ENCODE measurements at places on chromosomes 2 and 18.

GRCh38 chr2:11132036-11132671 lies 23.1 kb upstream of the SLC66A3 start:
- no peak for DNase-seq

GRCh38 chr2:50724837-50725236 lies 307.1 kb downstream of the NRXN1 start:
- no peak for DNase-seq

DNA sequence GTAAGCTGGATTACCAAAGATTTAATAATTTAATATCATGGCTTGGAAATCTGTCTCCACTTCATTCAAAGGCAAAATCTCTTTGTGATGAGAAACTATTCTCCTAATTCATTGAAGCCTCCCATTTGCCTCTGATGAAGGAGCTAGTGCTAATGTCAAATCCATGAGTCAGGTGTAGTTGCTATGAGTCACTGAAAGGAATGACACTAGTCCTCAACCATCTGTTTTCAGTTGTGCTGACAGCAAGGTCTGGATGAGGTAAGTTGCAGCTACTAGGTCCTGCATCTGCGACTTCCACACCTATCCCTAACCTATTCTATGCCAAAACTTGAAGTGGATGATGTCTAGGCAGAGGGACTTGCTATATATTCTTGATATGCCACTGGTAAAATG lies 324.0 kb upstream of the UBE2E3 start:
- no peak for DNase-seq

DNA sequence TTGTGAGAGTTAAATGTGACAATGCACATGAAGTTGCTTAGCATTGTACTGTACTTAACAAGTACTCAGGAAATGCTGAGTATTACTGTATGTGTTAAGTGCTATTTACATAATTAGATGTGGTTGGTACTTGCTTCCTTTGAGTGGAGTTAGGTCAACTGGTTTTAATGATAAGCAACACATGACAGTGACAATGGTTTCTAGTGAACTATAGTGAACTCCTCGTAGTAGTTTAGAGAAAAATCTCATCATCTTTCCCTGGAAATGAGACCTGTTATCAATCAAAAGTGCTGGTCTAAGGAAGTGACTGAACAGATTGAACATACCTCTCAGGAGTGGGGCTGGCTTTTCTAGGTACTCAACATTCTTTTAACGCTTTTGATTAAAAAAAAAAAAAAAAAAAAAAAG lies 29.2 kb upstream of the ZDBF2 start:
- no peak for DNase-seq

DNA sequence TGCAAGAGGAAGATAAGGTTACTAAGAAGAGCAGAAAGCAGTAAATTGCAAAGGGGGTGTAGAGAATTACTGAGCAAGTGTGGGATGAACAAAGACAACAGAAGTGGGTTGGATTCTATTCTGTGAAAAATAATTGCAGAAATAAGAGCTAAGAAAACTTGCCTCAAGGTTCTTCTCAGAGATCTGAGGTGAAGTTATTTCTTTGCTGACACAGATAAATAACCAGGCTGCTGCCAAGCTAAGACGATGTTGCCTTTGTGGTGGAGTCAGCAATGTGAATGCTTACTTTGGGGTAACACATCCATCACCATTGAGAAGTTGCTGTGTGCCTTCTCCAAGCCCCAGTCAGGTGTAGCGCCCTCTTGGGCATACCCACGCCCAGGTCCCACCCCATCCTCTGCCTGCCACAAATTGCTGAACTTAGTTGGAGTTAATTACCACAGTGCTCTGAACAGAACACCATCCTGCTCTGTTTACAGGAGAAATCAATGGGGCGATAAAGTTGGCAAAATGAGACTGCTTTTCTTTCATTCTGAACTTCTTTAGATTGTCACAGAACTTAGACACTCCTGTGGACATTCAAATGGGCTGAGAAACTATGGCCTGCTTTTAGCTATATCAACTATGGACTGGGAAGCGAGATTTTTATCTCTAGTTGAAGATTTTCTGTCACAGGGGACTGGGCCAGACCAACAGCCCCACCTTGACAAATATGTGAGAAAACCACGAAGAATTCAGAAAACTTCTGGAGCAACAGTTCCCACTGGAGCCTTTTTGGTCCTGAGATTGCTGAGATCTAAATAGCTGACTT lies 283.6 kb downstream of the TMX3 start:
- DNase-seq = no peak

All from iPS DF 19.7 (cell line).